ENCODE measurements at places on chromosomes 13 and 19. TPM values are rescaled to one million over a fixed set of nuclear protein-coding genes. Genes with fewer than 3 reads are reported as not detected.

SMIM44 gene
- not detected for total RNA-seq

PTGIR gene
- 8.5 TPM for total RNA-seq

SIGLEC14 gene
- not detected for total RNA-seq

BRME1 gene
- 0.45 TPM for total RNA-seq
